ENCODE measurements at places on chromosomes 5 and 9. TPM values are rescaled to one million over a fixed set of nuclear protein-coding genes. Genes with fewer than 3 reads are reported as not detected.

CDHR2 gene
- 3.1 TPM for total RNA-seq

SPRY4 gene
- total RNA-seq, result 0.10 TPM

S100Z gene
- total RNA-seq, result not detected

PHYHD1 gene
- 0.70 TPM for total RNA-seq

CD14 gene
- 1.3 TPM for total RNA-seq

SPATA31D4 gene
- total RNA-seq, result not detected

RNF183 gene
- total RNA-seq, result not detected

ESM1 gene
- 0.43 TPM for total RNA-seq

ZSWIM6 gene
- 10.1 TPM for total RNA-seq

PCDHA5 gene
- not detected for total RNA-seq

FAM151B gene
- 0.30 TPM for total RNA-seq

PITX1 gene
- total RNA-seq, result 0.32 TPM

SLC34A3 gene
- total RNA-seq, result not detected

PCDHB4 gene
- not detected for total RNA-seq

S1PR3 gene
- total RNA-seq, result 0.07 TPM

GDNF gene
- total RNA-seq, result not detected

NOXA1 gene
- total RNA-seq, result 11.1 TPM

FGD3 gene
- total RNA-seq, result 188 TPM

BRD9 gene
- total RNA-seq, result 83.0 TPM

EFNA5 gene
- 0.06 TPM for total RNA-seq

EGFL7 gene
- 0.43 TPM for total RNA-seq

BAAT gene
- total RNA-seq, result 0.13 TPM

STPG3 gene
- total RNA-seq, result not detected

All from T-cell (primary cell).